GM20000 (cell line): ENCODE measurements at places on chromosomes 3 and 15.

GRCh38 chr15:42138968-42139386 is 17.5 kb downstream of the PLA2G4F start:
- no peak for DNase-seq

DNA sequence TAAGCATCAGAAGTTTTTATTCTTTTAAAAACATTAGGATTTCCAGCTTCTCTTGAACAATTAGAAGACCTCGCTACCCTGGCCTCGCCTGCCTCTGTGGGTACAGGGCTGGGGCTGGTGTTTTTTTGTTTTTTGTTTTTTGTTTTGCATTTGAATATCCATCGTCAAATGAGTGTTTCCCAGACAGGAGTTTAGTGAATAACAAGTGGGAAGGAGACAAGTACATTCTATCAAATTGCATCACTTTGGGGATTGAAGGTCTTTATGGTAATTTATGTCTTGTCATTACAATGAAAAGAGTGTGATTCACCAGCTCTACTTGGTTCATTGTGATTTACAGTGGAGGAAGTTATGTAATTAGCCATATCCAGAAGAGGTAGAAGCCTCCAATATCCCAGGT is 161.1 kb upstream of the UBE2E1 start:
- no peak for DNase-seq

DNA sequence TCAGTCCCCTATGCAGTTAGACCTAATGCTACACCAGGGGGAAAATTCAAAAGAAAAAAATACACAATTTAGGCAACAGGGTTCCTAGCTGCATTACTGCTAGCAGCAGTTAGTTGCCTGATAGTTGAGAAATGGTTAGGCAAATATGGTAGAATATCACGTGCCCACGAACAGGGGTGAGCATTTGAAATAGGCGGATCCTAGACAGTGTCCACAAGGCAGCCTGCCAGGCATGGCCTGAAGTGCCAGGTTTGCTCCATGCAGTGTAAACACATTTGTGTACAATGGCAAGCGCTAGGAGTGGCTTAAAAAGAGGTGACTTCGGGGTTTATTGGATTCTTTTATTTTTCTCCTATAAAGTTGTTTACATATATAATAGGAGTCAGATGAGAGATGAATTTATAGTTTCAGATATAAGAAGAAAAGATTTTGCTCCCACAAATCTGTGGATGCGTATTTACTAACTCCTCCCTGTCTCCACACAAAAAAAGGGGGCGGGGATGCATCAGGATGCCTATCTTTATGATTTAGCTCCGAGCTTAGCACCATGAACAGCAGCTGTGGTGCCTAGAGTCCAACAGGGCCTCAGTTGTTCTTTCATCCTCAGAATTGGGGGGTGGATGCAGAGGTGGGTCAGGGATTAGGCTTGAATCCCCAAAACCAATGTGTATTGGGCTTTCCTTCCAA is 3.9 kb upstream of the TGM4 start:
- DNase-seq: no peak

DNA sequence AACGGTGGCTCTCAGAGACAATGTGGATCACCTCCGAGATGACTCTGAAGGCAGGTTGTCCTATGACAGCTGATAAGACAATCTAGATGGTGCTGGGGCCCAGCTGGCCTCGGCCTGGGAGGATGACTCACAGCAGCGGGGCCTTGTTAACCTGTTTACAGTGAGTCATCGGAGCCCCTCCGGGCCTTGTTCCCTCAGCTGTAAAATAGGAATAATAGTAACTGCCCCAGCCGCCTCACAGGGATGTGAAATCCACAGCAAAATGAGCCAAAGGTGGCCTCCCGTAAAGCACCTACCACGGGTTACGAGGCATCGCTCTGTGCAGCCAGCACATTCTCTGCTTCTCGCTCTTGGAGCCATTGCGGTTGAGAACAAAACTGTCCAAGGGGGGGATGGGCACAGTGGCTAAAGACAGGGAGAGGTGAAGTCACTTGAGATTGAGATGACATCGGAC is 88.6 kb upstream of the RASGRF1 start:
- DNase-seq: no peak

- no peak for DNase-seq
Observed at GRCh38 chr3:133943639-133944141, 48.0 kb upstream of the RAB6B start.

DNA sequence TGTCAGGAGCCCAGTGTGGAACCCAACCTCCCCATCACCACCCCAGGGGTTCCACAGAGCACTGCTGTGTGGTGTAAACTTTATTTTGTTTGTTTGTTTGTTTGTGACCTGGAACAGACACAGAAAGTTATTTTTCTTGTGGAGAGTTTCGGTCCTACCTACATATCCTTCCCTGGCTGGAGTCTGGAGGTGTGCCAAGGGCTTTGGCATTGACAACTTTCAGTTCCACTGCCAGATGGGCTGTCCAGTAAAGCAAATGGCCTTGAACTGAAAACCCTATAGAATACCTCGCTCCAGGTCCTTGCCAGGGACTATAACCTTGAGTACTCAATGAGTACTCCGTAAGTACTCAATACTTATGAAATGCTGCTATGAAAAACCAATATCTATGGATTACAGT is 103.5 kb downstream of the MITF start:
- no peak for DNase-seq
